ENCODE measurements at places on chromosomes 11 and 22.
A peak's percentile ranks its signal among the peaks of the same experiment; 100 is the strongest.

DNA sequence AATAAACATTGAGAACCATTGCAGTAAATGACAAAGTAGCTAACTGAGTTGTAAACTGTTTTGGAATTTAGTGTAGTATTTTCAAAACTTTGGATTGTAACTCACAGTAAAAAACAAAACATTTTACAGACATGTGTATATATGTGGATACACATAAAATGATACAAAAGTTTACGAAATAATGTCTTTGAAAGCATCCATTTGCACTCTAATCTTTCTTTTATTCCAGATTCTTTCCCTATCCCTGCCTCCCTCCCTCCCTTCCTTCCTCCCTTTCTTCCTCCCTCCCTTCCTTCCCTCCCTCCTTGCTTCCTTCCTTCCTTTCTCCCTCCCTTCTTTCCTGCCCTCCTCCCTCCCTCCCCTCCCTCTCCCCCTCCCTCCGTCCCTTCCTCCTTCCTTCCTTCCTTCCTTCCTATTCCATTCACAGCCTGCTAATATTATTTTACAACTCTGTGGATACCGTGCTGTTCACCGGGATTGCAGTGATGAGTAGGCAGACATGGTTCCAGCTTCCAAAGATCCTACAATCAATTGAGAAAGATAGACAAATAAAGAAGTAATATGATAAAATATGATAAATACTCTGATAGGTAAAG lies 3.5 kb downstream of the RRM1 start:
- no peak for DNase-seq

DNA sequence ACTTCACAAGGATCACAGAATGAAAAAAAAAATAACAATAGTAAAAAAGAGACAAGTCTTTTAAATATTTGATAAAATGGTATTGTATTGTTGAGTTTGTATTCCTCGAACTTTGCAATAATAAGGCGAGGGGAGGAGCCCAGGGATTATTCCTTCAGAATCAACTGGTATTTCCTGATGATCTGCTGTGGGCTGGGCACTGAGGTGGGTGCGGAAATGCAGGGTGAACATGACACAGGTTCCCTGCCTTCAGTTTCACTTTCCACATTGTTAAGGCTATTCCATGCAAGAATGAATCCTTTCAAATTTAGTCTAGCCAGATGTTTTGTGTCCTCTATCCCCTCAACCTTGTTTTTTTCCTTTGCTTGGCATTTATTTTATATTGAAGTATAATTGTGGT lies 2.1 kb upstream of the EIF3M start:
- no peak for DNase-seq

GRCh38 chr11:100629671-100630070 lies 57.4 kb upstream of the ARHGAP42 start:
- DNase-seq: peak; percentile 59

GRCh38 chr11:126630893-126631798 lies 275.7 kb downstream of the ST3GAL4 start:
- DNase-seq: no peak

DNA sequence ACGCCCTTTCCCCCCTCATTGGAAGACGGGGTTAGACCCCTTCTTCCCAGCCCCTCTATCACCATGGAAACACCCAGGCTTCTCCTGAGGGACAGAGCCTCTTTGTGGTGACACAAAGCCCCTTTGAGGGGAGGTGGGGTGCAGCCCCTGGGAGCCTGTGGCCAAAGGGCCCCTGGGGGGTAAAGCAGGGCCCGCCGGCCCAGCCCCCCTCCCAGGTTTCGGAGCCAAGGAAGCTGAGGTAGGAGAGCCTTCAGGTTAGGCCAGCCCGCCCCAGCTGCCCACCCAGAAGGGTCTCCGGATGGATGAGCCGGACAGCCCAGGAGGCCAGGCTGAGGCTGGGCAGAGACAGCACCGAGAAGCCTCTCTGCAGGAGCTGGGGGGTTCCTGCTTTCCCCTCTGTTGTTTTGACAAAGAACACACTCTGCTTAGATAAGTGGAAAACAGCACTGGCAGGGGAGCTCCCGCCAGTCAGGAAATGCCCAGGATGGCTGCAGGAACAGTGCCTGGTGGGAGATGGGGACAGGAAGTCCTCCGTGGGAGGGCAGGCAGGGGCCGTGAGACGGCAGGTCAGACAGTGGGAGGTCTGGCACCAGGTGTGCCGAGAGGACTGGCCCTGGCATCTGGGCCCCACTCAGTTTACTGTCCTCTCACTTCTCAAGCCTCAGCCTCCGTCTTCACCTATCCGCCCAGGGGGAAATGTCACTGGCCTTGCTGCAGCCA lies 18.2 kb downstream of the ARVCF start:
- no peak for DNase-seq

DNA sequence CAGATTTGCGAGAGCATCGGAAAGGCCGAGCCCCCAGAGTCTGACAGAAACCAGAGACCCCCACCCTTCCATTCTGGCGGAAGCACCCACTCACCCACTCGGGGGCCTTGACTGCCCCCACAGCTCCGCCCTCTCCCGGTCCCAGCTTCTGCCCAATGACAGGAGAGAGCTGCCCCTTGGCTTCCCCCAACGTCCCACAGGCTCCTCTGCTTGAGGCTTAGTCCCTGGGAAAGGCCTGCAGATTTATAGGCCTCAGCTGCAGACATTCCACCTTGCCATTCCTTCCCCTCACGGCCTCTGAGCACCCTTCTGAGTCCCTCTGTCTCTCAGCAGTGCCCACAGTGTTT lies 125.0 kb upstream of the NCAM1 start:
- DNase-seq: no peak

GRCh38 chr11:36308577-36308976 lies 12.5 kb downstream of the PRR5L start:
- peak; percentile 21 for DNase-seq

DNA sequence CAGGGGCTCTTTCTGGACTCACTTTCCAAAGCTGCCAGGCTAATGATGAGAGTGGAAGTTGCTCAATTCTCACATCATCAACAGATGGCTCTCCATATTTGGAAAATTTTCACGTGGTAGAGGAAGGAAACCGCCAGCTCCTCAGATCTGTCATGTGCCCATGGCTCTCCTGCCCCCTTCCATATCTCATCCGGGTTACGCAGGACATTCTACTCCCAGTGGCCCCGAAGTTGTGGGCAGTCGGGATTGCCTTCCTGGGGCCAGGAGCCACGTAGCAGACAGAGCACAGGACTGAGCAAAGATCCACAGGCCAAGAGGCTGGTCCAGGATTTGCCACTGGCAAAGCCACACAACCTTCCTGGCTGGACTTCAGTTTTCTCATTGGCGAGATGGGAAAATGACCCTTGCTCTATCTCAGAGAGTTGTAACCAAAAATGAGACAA lies 38.8 kb downstream of the RPUSD4 start:
- DNase-seq: no peak

DNA sequence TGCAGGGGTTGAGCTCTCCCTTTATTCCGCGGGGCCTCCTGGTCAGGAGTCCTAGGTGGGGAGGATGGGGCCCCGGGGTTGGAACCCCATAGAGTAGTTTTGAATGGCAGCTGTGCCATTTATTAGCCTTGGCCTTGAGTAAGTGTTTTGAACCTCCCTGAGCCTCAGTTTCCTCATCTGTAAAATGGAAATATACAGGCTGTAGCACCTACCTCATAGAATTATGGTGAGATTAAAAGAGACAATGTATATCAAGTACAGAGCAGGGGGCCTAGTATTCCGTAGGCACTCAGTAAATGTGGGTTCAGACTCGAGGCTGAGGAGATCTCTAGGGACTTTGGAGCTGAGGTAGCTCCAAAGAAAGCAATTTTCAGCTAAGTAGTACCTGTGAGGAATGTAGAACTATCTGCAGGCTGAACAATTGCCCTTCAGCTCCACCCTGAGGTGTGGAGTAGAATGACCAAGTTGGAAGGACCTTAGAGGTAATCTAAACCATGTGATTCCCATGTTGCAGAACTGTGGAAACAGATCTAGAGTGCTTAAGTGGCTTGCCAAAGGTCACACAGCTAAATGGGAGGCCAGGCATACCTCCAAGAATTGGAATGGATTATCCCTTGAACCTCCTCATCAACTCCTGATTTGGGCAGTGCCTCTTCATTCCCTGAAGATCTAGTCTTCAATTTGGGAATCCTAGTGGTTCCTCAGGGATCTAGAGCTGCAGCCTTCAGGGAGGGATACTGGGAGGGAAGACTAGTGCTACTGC lies 682 bp downstream of the PGAP2 start:
- peak; percentile 77 for DNase-seq

GRCh38 chr11:62324731-62325556 lies 12.3 kb upstream of the ASRGL1 start:
- peak; percentile 16 for DNase-seq

DNA sequence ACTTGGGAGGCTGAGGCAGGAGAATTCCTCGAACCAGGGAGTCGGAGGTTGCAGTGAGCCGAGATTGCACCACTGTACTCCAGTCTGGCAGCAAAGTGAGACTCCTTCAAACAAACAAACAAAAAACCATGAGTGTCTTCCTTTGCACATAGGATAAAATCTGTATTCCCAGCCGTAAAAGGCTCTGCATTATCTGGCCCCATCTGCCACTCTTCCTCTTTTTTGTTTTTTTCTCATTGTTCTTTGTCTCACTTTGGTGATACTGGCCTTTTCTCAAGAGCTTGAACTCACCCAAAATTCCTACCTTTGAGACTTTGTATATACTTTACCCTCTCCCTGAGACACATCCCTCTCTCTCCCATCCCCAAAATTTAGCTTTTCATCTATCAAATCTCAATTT lies 17.6 kb downstream of the FDX1 start:
- no peak for DNase-seq

DNA sequence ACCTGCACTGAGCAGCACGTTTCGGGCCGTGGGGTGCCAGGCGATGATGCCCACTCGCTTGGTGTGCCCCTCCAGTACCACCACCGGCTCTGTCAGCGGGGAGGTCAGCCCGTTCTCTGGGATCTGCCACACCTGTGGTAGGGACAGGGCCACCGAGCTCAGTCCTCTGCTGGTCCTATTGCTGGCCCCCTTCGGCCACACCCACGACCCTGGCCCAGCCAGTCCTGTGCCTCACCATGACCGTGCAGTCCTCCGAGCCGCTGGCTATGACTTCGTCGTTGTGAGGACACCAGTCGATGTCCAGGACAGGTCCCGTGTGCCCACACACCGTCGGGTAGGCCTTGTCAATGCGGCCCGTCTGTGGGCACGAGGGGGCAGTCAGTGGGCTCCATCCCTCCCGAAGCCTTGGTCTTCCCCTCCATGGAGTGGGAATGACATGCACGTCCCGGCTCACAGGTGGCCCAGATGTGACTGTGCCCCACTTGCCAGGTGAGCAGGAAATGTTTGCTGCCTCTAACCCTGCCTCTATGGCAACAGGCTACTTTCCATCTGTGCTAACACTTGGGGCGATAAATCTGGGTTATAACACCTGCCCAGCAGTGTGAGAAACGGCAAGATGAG lies 1.4 kb downstream of the CORO1B start:
- DNase-seq: no peak

GRCh38 chr22:20511578-20512229 lies 4.3 kb downstream of the MED15 start:
- DNase-seq: no peak

DNA sequence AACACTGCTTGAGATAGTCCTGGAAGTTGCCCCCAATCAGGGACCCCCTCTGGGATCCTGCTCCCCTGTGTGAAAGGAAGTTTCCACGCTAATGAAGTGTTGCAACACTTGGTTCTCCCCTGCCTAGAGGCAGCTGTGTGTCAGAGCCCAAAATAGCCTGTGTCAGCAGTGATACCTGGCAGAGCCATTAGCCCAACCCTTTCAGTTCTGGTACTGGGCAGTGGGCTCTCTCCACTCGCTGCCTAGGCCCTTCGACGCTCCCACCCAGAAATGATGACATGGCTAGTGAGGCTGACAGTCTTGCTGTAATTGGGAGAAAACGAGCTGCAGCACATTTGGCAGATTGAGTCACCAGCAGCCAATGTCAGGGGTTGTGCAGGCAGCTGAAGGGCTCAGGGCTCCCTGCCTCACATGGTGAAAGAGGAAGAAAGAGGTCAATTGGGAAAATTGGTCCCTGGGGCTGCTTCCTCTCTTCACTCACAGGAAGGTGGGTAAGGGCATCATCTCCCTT lies 1.4 kb upstream of the NXF1 start:
- DNase-seq: peak; percentile 40

DNA sequence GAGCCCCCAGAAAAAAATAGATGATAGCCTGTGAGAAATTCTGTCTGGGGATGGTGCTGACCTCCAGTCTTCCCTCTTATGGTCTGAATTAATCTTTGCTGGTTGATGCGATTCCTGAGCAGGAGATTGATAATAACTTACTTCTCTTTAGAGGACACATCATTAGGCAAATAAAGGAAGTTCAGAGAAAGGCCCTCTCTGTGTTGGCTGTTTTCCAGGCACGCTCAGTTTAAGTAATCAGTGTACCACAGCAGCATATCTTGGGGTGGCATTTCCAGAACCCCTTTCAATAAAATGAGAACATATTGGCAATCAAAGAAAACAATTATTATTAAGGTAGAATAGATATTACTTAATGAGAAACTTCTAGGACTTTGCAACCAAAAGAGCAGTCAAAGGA lies 1129.3 kb upstream of the RAG2 start:
- DNase-seq: no peak

DNA sequence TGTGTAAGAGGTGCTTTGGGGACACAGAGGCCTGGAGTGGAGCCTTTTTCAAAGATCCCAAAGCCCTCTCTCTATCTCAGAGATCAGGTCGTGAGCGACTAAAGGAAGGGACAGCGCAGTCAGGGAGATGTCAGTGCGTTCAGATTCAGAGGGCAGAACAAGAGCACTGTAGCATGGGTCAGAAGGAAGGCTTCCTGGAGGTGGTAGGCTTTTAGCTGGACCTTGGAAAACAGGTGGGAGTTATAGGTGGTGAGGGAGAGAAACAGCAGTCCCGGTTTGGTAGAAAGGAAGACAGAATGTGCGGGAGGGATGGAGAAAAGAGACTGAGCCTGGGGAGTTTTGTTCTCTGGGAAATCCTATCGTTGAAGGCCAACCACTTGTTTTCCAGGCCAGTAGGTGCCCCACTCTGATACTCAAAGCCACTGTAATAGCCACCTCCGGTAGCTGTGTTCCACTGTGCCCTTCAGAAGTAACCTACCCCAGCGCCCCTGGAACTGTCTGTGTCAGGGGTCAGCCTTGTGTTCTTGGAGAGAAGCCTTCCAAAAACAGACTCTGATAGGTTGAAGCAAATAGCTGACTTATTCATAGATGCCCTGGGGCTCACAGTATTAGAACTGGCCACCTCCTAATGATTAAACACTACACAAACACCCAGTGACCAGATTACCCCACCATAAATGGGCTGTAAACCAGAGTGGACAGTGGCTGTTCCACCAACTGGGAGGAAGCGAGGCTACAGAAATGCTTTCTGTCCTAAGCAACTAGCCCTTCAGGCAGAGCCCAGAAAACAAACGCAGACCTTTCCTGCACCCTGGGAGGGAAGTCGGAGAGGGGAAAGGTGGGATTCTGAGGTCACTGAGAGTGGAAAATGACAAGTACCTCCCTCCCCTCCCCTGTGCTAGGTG lies 157.7 kb downstream of the DBX1 start:
- peak; percentile 25 for DNase-seq

GRCh38 chr11:43212279-43212678 lies 99.5 kb upstream of the API5 start:
- peak; percentile 14 for DNase-seq

- DNase-seq: no peak
Observed at GRCh38 chr22:19530751-19531150, 6.5 kb upstream of the CLDN5 start.

- no peak for DNase-seq
Observed at GRCh38 chr11:285021-285893, 3.7 kb upstream of the PGGHG start.

Measured in M059J (cell line).